Cerebellum (tissue), 4 donors: ENCODE measurements at places on chromosomes 3 and 15. TPM values are rescaled to one million over a fixed set of nuclear protein-coding genes. Genes with fewer than 3 reads are reported as not detected.

GRCh38 chr15:76678766-76679165, 226.4 kb downstream of the SCAPER start:
- DNase-seq: no peak

GRCh38 chr3:183161552-183162336, 790 bp downstream of the LAMP3 start:
- DNase-seq: no peak

GRCh38 chr3:57230006-57230405, 2.5 kb downstream of the APPL1 start:
- DNase-seq: no peak

- DNase-seq: no peak
Observed at GRCh38 chr3:50118237-50118636, 29.5 kb downstream of the RBM5 start.

DNA sequence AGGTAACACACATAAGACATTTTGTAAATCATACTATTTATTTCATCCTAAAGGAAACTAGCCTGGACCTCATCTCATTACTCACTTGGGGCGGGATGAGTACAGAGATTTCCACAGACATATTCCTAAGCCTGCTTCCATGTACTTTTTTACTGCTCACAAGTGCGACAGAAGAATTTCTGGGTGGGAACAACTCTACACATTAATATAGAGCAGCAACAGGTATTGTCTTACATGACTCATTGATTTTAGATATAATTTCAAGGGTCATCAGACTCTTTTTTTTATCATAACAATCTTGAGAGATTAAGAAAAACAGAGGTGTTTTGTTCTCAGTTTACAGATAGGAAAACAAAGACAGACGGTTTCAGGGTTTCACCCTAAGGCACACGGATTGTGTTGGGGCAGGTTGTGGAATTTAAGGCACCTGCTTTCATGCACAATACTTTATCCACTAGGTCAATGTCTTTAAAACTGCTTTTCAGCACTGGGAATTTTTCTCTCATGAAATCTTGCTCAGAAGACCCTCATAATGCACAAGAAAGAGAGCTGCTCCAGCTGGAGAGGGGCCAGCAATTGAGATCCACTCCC, 186.7 kb upstream of the CDIN1 start:
- DNase-seq: no peak

GRCh38 chr15:74535388-74536084, 5.5 kb upstream of the ARID3B start:
- no peak for DNase-seq

DNA sequence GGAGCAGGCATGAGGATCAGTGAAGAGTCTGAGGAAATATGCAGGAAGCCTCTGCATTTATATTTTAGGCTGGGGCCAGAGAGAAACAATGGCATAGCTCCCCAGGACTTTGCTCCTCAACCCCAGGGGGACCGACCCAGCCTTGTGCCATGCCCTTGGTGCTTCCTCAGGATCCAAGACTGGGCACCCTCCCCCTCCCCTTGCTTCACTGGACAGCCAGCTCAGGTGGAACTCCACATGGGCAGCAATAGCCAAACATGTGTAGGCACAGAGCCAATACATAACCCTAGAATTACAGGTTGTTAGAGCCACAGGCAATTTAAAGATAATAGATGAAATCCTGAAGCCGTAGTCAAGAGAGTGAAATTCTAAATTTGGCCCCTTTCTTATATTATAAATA, 73.0 kb upstream of the ETV5 start:
- no peak for DNase-seq

DNA sequence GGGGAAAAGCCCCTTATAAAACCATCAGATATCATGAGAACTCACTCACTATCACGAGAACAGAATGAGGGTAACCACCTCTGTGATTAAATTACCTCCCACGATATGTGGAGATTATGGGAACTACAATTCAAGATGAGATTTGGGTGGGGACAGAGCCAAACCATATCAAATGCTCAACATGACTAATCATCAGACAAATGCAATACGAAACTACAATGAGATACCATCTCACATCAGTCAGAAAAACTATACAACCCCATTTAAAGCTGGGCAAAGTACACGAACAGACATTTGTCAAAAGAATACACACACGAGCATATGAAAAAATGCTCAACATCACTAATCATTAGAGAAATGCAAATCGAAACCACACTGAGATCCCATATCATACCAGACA, 67.7 kb downstream of the SCAPER start:
- DNase-seq: no peak

DNA sequence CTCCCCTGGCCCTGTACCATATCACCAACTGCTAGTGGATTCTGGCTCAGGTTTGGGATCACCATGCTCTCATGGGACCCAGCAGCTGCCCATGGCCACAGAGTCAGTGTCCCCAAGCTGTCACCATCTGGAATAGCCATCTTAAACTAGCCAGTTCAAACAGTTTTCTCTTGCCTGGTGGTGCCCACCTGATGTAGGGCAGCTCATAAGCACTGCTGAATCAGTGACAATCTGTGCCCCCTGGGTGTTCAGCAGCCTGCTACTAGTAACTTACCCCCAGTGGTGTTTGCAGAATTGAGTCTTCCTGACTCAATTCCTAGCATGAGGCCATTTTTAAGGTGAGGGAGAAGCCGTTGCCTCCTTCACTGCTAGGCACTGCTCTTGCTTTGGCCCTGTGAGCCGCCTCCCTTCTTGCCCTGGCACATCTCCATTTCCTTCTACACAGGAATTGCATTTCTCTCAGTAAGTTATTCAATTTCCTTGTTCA, 7.9 kb downstream of the RPSA start:
- DNase-seq: no peak

GRCh38 chr15:77482570-77482969, 61.9 kb downstream of the HMG20A start:
- peak; percentile 56 for DNase-seq

DNA sequence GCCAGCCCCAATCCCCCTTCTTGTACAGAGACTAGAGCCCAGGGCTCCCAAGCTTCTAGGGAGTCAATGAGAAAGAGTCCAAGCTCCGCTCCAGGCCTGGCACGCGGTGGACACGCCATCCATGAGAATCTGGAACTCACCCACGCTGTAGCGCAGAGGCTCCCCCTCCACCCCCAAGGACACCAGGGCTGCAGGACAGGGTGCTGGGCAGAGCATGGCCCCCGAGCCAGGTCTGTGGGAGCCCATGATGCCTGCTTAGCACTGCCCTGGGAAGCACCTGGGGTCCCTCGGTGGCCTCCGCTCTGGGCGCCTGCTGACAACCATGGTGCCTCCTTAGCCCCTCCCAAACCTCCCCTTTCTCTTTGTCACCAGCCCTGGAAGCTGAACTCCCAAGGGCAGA, 28.5 kb downstream of the ACSBG1 start:
- no peak for DNase-seq

GRCh38 chr3:32423956-32424557, 32.4 kb downstream of the CMTM7 start:
- DNase-seq: no peak

GRCh38 chr3:185658504-185658912, 72.4 kb downstream of the SENP2 start:
- no peak for DNase-seq

DNA sequence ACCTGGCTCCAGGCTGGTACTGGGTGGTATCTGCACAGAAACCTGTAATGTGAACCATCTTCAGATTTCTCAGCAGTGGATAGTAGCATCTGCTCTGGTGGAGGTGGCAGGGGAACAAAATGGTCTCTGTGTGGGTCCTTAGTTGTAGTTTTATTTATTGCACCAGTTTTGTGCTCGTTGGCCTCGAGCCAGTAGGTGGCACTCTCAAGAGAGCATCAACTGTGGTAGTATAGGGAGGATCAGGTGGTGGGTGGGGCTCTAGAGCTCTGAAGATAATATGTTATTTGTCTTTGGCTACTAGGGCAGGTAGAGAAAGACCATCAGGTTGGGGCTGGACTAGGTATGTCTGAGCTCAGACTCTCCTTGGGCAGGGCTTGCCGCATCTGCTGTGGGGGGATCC, 254.0 kb upstream of the GPR149 start:
- DNase-seq: no peak

DNA sequence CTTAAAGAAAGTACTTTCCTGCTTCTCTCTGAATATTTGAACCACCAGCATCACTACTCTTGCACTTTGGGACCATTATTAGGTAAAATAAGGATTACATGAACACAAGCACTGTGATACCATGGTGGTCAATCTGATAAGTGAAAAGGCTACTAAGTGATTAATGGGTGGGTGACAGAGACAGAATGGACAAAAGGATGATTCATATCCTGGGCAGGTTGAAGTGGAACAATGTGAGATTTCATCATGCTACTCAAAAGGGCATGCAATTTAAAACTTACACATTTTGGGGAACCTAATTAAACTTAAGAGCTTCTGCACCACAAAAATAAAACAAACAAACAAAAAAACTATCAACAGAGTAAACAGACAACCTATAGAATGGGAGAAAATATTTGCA, 172.0 kb upstream of the CD96 start:
- no peak for DNase-seq

- DNase-seq: no peak
Observed at GRCh38 chr3:34066328-34066727, 267.9 kb downstream of the PDCD6IP start.

- DNase-seq: no peak
Observed at GRCh38 chr3:197545101-197545500, 10.7 kb downstream of the BDH1 start.

- DNase-seq: no peak
Observed at GRCh38 chr15:79172032-79172481, 81.5 kb upstream of the RASGRF1 start.

DNA sequence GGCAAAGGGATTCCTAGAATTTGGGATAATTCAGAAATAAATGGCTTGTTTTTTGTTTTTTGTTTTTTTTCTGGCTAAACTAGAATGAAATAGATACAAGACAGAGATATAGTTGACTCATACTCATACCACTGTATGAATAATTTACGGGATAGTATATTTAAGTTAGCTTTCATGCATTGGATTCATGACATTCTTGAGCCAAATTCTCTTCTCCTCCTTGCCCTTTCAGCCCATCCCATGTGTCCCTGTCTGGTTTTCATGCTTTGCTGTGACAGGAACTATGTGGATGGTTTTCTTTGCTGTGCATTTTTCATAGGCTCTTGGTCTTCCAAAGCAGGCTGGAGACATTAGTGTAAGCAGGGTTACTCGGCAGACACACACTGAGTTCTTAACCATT, 66.6 kb upstream of the UMPS start:
- DNase-seq: no peak

DNA sequence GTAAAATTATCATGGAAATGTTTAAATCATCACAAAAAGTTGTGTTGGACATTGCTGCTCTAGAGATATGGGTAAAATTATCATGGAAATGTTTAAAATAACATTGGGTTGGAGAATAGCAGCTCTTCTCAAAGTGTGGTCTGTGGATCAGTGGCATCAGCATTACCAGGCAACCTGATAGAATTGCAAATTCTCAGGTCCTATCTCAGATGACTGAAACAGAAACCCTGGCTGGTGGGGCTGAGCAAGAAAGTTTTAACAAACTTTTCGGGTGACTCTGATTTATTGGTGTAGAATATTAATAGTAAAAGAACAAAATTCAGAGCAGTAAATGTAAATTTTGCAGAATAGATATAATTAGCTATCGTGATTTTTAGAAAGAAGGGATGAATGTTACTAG, 28.9 kb downstream of the NXPE3 start:
- DNase-seq: no peak

DNA sequence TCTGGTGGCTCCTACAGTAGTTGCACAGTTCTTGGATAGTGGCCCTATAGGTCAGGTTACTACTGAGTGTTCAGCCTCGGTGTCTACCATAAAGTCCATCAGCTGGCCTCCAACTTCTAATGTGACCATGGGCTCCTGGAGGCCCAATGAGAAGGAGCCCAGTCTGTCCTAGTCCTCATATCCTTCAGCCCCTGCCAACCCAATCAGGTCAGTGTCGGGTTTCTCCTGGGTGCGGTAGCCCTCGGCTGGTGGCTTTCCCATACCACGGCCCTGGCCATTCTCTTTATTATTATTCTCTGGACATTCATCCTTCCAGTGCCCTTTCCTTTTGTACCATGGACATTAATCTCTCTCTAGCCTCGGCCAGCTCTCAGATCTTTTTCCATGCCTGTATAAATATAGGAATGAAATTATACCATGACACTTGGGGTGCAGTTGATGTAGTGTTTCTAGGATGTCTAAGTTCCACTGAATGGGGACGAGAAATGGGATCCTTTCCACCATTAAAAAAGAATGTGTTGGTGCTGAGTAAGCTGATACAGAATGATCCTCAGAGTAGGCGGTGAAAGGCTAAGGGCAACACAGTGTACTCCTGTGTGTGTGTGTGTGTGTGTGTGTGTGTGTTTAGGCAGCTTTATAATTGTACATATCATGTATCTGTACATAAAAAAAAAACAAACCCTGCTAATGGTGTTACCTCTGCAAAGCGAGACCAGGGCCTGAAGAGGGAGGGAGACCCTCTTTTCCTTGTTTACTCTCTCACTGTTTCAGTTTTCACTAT, 19.3 kb upstream of the NOX5 start:
- no peak for DNase-seq

DNA sequence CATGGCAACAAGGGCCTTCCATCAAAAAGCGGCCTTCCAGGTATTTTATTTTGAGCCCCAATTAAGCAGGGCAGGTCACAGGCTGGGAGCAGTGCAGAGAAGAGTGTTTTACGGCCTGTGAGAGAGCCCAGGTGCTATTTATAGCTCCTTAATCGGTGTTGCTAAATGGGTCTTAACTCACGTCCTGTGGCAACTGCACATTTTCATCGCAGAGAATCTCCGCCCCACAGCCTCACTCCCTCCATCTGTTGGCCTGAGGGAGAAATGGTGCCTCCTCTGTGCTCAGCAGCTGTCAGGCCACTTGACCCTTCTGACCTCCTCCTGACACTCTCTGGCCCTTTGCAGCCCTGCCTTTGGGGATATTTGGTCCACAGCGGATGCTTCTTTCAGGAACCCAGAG, 58.6 kb downstream of the SPSB4 start:
- no peak for DNase-seq

- DNase-seq: peak; percentile 86
Observed at GRCh38 chr3:38479431-38480092, 16.6 kb upstream of the EXOG start.

DNA sequence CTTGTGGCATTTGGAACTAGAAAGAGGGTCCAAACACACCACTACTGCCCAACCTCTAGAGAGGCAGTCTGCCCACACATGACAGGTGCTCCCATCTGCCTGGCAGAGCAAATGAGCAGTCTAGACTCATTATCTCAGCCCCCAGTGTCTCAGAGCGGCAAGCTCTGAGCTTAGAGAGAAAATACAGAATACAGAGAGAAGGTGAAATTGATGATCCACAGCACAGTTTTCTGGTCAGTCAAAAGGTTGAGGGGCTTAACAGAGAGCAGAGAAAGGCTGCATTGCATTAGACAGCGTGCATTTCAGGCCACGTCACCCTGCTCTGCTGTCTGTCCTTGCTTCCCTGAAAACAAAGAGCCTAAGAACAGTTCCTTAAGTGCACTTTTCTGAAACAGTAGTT, 135.1 kb downstream of the KCNMB2 start:
- no peak for DNase-seq

VILL gene
- 8.6 TPM for total RNA-seq

SERPINI2 gene
- total RNA-seq: 10.1 TPM

ALDH1A2 gene
- 8.9 TPM for total RNA-seq

PEX5L gene
- 5.3 TPM for total RNA-seq

TRIM42 gene
- total RNA-seq: not detected

C3orf70 gene
- 28.4 TPM for total RNA-seq

BCL2A1 gene
- 0.82 TPM for total RNA-seq

SLC12A1 gene
- total RNA-seq: 4.0 TPM
